AG10803 (cell line): ENCODE measurements at places on chromosomes 7 and 10.

GRCh38 chr10:56785292-56785691 lies 424.2 kb upstream of the ZWINT start:
- DNase-seq, result no peak

DNA sequence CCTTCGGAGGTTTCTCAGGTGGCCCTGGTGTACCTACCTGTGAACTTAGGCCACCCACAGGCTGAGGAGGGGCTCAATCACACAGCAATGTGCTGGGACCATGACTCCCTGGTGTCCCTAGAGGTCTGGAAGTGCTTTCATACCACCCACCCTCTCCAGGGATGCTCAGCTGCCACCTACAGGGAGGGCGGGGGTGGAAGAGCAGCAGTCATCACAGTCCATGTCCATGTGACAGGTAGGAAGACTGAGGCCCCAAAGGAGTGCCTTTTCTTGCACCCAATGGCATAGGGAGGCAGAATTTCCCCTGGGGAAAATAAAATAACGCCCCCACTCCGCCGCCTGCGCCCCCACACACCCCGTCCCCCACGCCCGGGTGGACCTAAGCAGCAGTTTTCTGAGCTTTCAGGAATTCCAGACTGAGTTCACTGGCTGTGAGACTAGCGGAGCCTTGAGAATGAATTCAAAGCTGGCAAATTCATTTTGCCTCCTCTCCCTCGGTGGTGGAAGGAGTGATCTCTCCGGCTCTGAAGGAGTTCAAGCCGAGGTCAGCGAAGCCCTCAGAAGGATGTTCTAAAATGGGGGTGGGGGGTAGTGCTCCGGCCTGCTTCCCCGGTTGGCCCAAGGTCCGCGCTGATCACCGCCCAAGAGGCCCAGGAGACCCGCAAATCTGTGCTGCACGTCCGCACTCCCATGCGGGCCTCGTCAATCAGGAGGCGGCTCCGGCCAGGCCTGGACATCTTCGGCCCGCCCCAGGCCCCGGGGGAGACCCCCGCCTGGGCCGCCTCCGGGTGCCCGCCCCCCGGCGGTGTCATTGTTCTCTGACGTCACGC lies 2.1 kb upstream of the ZMIZ1 start:
- DNase-seq, result peak; percentile 45

DNA sequence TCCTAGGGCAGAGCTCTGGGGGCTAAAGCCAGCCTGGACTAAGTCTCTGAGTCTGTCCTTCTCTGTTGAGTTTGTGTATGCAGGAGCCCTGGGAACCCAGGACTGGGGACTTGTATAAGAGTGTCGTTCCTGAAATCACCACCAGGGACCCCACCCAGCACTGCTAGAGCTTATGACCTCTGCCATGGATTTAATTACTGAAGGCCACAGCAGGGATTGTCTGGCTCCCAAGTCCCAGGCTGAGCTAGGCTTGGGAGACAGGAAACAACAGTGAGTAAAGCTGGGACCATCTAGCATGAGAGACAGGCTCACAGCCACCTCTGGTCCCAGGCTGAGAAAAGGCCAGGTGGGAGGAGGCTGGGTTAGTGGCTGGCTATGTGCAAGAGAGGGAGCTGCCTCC lies 1.4 kb upstream of the TSPAN15 start:
- DNase-seq, result peak; percentile 66

- no peak for DNase-seq
These were observed at the start of gene CYP3A4 for GRCh38 chr7:99784007-99784406. Gene CYP3A4 (minus strand): TSS chr7:99784184. CDS start chr7:99784081, 103 bp downstream.

DNA sequence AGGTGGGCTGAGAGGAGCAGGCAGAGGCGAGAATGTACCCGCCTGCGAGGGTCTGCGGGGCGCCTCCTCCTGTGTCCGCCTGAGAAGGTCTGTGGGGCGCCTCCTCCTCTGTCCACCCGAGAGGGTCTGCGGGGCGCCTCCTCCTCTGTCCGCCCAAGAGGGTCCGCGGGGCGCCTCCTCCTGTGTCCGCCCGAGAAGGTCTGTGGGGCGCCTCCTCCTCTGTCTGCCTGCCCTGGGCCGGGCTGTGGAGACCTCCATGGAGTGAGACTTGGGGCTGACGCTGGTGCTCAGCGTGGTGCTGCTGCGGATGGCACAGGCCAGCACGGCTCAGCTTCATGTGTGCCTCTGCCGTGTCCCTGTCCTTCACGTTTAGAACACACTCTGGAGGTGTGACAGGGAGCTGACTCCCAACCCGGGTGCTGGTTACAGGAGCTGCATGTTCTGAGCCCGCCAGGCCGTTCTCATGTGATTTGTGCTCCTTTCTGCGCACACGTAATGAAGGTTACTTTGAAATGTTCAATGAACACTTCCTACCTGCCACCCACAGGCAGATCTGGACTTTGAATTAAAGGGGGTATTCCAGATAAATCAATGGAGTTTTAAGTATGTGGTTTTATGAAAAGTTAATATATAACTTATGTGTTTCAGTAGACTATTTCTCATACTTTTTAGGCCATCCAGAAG lies 20.5 kb upstream of the GET4 start:
- DNase-seq, result no peak

- DNase-seq, result no peak
These were observed 817.3 kb downstream of the DNAJB9 start for GRCh38 chr7:109386959-109387358.

GRCh38 chr10:85650791-85651496 lies 715.7 kb downstream of the GRID1 start:
- no peak for DNase-seq

- no peak for DNase-seq
These were observed 65.8 kb downstream of the INHBA start for GRCh38 chr7:41637049-41637448.

- DNase-seq, result no peak
These were observed 576.9 kb downstream of the SUGCT start for GRCh38 chr7:40711706-40712105.

GRCh38 chr10:127863231-127863825 lies 29.4 kb downstream of the CLRN3 start:
- no peak for DNase-seq

GRCh38 chr10:19719284-19719683 lies 96.9 kb upstream of the PLXDC2 start:
- DNase-seq, result peak; percentile 88

DNA sequence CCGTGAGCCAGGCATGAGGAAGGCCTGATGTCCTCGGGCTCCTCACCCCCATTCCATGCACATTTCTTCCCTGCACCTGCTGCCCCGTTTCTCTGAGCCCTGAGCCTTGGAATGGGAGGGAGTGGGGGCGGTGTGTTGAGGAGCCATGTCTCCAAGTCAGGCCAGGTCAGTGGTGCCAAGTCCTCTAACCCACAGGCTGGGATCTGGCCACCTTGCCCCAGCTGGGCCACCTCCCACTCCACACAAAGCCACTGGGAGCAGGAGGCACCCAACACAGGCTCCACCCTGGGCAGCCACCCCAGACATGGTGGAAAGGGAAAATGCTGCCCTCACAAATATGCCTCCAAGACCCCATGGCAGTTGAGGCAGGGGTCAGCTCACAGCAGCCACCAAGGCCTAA lies 27.7 kb downstream of the ZCCHC24 start:
- no peak for DNase-seq

- DNase-seq, result no peak
These were observed 56.0 kb downstream of the NDUFB2 start for GRCh38 chr7:140752533-140752932.

- no peak for DNase-seq
These were observed 16.7 kb upstream of the PLXNA4 start for GRCh38 chr7:132592936-132593335.

- DNase-seq, result no peak
These were observed 70.9 kb upstream of the AMPH start for GRCh38 chr7:38702002-38702535.

DNA sequence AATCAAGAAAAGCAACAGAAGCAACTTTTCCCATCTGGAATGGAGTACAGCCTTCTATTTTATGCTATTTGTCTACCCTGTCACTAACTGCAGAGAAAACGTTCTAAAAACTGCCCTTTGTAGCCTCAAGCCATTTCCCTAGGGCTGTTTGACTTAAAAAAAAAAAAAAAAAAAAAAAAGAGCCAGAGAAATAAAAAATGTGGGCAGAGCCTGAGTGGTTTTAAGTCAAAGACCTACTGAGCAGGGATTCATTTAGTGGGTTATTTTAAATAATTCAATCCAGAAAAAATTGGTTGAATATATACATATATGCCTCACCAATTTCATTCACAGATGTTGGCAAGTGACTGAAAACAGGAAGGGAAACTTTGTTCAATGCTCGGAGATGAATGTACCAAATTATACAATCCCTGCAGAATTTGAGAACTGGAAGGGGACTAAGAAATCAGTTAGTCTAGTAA lies 75.2 kb downstream of the PPP1R3C start:
- DNase-seq, result peak; percentile 35

DNA sequence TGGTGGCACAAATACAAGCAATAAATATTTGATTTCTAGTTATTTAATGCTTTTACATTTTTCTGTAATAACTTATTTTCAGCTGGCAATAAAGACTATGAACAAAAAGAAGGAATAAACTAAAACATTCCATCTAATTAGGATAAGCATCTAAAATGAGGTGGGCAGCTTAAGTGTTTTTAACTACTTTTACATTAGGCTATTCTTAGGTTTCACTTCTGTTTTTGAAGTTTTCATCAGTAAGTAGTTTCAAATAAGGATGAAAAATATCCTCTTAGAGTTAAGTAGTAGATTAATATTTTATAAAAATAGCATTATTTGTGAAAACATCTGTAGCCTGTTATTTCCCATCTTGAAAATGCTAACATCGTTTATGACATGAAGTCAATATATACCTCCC lies 15.9 kb downstream of the NT5C2 start:
- DNase-seq, result no peak

GRCh38 chr10:119084896-119085295 lies 4.3 kb upstream of the EIF3A start:
- DNase-seq, result no peak

DNA sequence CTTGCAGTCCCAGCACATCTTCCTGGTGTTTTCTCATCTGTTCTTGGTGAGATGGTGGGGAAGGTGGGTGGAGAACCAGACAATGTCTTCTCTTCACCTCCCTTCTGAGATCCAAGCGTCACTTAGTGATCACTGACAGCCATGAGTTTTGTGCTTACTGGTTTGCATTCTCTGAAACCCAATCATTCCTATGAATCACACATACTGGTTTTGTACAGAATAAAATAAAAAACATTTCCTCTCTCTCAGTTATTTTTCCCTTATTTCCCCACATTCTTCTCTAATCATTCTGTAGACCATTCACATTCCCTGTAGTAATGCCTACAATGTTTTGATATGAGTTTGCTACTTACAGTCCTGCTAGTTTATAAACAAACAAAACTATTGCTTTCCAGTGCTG lies 143.8 kb upstream of the SLC13A1 start:
- DNase-seq, result no peak

DNA sequence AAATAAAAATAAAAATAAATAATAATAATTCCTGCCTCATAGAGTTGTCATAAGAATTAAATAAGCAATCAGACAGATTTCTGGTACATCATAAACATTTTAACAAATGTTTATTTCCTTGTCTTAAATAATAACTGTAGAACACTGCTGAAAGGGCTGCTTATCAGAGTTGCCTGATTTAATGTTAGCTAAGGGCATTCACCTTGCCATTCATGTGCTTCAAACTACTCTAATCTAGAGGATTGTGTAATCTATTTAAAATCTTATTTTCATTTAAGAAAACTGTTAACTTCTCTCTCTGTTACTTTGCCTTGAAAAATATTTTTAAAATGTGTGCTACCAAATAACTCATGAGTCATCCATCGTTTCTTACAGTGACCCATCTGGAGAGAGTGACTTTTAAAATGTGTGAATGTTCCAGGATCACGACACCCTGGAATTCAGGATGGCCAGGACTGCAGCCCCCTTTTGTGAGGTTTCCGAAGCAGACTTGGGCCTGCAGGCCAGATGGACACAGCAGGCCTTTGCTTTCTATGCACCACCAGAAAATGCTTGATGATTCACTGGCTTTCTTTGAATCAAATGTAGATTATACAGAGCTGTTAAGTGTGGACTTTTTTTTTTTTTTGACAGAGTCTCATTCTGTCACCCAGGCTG lies 109.1 kb upstream of the TNS3 start:
- peak; percentile 94 for DNase-seq

- DNase-seq, result peak; percentile 90
These were observed 183.1 kb downstream of the EXOC4 start for GRCh38 chr7:133436014-133436428.

GRCh38 chr7:37480041-37481031 lies 31.7 kb upstream of the ELMO1 start:
- DNase-seq, result no peak
